EH (cell line): ENCODE measurements at places on chromosomes 7 and 10.

- DNase-seq = no peak
These were observed 11.8 kb upstream of the DDIT4 start for GRCh38 chr10:72261784-72262404.

GRCh38 chr10:48419714-48420113 lies 113.2 kb downstream of the MAPK8 start:
- no peak for DNase-seq

GRCh38 chr7:76296743-76297740 lies 5.4 kb upstream of the HSPB1 start:
- peak; percentile 87 for DNase-seq

GRCh38 chr10:33241351-33241750 lies 93.1 kb downstream of the NRP1 start:
- DNase-seq = no peak

- DNase-seq = no peak
These were observed 99.0 kb upstream of the PHF14 start for GRCh38 chr7:10874666-10875065.
